ENCODE measurements at places on chromosomes 1 and 21. TPM values are rescaled to one million over a fixed set of nuclear protein-coding genes. Genes with fewer than 3 reads are reported as not detected.
A peak's percentile ranks its signal among the peaks of the same experiment; 100 is the strongest.

ERICH3 gene
- polyA plus RNA-seq = 7.9 TPM

MINDY1 gene
- polyA plus RNA-seq = 46.9 TPM

HMGN1 gene
- polyA plus RNA-seq = 808 TPM

ACOT11 gene
- 12.2 TPM for polyA plus RNA-seq

MIER1 gene
- 41.1 TPM for polyA plus RNA-seq

EBNA1BP2 gene
- polyA plus RNA-seq = 54.9 TPM

CCDC190 gene
- polyA plus RNA-seq = 0.64 TPM

S100A1 gene
- polyA plus RNA-seq = 1.8 TPM

PTPN7 gene
- 1.2 TPM for polyA plus RNA-seq

WNT2B gene
- 4.2 TPM for polyA plus RNA-seq

MAP3K6 gene
- 17.4 TPM for polyA plus RNA-seq

LYPD8 gene
- not detected for polyA plus RNA-seq

CD34 gene
- polyA plus RNA-seq = 146 TPM

DNA sequence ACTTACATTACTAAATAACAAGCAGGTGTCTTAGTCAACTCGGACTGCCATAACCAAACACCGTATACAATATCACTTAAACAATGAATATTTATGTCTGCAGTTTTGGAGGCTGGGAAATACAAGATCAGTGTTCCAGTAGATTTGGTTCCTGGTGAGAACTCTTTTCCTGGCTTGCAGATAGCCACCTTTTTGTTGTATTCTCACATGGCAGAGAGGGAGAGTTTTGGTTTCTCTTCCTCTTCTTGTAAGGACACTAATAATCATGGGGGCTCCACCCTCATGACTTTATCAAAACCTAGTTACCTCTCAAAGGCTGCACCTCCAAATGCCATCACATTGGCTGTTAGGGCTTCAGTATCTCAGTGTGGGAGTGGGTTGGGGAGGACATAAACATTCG, 82.9 kb upstream of the CACYBP start:
- DNase-seq = no peak

- no peak for DNase-seq
Observed at GRCh38 chr1:153203130-153203529, at the start of gene LELP1. LELP1 (plus strand) TSS chr1:153203430; CDS start chr1:153204708, 1,278 bp downstream.

DNA sequence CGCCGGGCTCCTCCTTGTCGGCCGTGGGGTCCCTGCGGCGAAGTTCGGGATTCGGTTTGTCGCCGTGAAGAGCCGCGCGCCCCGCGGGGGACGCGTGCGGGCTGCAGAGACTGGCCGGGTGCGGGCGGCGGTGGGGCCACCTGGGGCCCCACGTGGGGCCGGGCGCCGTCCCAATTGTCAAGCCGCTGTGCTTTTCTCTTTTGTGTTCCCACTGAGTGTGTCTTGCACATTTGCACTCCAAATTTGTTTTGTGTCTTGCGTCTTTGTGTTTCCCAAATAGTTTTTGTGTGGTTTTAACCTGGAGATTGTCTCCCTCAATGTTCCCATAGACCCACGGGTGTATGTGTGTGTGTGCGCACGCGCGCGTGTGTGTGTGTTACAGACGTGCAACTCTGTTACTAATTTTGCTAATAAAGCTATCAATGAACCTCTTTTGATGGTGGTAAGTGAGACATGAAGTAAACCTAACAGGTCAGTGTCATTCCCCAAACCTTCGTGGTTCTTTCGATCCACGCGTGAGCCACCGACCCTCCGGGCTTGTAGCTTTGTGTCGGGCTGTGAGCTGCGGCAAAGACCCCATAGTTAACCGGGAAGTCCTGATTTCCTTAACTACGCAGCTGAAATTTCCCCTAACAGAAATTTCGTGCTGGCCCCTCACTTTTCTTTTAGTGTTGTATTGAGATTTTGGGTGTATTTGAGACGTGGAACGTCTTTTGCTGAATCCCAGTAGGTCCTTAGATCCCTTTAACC, 708 bp downstream of the PRDM2 start:
- DNase-seq = peak; percentile 33

GRCh38 chr1:19317126-19317910, 5.2 kb downstream of the SLC66A1 start:
- no peak for DNase-seq

GRCh38 chr1:97869441-97869840, 51.4 kb downstream of the DPYD start:
- no peak for DNase-seq

DNA sequence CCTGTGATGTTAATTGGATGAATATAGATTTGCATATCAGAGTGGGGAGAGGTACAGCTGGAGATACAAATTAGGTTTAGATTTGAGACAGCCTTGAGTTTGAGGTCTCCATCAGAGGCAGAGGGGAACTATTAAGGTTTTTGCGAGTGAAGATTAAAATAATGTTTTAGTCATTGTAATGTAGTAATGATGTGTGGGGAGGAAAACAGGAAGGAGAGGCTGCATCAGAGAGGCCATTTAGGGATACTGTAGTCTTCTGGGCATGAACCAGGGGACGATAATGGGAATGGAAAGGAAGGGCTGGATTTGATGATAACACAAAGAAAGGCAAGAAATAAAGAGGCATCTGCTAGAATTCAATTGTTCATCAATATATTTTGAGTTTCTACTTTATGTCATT, 9.5 kb downstream of the CD84 start:
- no peak for DNase-seq

DNA sequence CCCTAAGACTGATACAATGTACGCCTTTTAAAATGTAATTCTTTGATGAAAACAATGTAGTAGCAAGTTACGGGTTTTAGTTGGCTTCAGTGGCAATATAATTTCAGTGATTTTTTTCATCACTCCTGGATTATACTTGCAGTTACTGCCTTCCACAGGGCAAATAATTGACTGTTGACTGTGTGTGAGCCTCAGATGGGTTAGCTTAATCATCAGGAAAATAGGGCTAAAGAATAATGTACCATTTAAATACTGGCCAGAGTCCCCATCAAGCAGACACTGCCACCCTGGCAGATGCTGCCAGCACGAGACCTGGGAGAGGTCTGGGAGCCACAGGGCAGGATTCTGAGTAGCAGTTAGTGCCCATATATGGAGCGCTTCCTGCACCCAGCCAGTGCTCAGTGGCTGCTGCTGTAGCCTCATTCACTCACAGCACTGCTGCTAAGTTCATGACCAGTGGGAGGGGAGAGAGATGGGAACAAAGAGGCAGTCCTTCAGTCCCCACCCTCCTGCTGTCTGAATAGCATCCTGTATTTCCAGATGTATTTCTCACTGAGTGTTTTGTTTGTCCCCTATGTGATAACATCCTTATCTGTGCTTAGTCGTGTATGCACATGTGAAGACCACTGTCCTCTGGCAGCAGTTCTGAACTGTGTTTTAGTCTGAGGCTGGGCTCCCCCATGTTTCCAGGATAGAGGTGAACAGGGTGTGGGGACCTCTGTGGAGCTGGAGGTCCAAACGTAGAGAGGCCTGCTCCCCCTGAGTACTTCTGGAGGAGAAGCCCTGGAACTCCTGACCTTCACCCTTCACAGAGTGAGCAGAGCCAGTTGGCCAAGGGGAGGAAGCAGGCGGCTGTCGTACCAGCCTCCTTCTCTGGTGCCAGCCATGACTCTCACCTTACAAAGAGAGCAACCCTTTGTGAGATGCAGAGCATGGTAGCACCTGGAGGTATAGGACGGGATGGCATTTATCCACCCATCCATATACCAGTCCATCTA, 80.4 kb downstream of the ADARB1 start:
- DNase-seq = no peak

DNA sequence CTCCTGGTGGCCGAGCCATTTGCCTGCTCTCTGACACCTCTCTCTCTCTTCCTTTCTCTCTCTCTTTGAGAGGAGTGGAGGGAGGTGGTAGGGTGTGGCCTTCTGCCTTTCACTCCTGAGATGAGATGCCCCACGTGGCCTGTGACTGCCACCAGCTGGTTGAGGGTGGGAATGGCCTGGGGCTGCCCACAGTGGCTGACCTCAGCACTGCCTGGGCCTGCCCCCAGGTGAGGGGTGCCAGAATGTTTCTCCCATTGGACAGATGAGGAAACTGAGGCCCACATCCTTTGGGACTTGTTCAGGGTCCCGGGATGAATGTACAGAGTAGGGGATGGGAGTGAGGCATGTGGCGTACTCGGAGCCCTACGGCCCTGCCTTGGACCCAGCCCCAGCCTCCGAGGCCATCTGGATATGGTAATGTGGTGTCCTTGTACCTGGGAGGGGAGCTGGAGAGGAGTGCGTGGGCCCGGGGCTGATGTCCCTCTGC, 12.7 kb upstream of the C1orf167 start:
- DNase-seq = no peak

- DNase-seq = no peak
Observed at GRCh38 chr21:35162831-35163230, 113.7 kb upstream of the RUNX1 start.

GRCh38 chr1:155062702-155063411, 683 bp upstream of the EFNA4 start:
- no peak for DNase-seq

DNA sequence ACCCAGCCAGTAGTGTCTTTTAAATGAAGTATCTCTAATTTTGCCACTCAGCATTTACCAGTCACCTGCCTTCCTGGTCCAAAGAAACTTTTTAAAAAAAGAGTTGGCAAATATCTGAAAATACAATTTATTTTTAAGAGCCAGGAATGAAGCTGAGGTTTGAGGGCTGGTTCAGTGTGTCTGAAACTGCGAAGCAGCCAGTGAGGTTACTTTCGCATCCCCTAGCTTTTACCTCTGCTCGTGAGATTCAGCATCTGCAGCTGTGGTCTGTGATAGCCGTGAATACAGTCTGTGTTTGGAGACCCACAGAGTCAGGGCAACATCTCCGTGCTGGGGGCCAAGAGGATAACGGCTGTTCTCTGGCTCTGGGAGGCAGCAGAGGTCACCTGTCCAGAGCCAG, 21.3 kb upstream of the KCNAB2 start:
- no peak for DNase-seq

- no peak for DNase-seq
Observed at GRCh38 chr1:236677641-236678235, 8.6 kb upstream of the ACTN2 start.

GRCh38 chr1:237901299-237901934, 10.7 kb upstream of the ZP4 start:
- DNase-seq = peak; percentile 12

GRCh38 chr1:24003331-24003972, 23.3 kb upstream of the SRSF10 start:
- DNase-seq = no peak

GRCh38 chr1:74571493-74571800, 59.0 kb upstream of the LRRC53 start:
- DNase-seq = no peak

DNA sequence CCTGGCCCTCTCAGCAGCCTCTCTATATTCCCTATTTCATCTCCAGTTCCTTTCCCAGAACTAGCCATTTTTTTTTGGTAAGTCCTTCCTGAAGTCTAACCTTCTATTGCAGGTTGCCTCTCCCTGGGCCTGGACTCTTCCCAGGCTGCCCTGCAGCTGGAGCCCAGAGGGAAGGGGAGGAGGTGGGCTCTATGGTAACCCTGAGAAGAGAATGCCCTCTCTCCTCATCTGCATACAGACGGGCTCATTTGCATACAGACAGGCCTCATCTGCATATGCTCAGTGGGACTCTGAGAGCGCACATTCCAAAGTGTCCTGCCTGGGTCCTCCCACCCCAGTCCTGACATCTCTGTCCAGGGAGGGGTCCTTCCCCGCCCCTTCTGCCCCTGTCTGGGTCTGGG, 32.7 kb downstream of the RHBG start:
- no peak for DNase-seq

DNA sequence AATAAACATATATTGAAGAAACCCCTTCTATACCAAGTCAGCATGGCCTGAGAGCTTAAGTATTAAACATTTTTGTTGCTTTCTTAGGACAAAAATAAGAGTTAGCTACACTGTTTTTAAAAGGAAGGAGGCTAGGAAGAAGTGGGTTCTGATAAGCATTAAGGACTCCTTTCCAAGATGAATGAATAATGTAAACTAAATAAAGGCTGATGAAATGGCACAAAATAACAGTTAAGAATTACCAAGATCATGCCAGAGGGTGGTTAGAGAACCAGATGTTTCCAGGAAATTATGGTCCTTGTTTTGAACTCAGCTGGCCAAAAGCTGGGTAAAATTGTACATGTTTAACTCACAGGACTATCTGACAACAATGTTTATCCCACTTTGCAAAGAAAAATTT, 114.1 kb upstream of the ETS2 start:
- DNase-seq = no peak

DNA sequence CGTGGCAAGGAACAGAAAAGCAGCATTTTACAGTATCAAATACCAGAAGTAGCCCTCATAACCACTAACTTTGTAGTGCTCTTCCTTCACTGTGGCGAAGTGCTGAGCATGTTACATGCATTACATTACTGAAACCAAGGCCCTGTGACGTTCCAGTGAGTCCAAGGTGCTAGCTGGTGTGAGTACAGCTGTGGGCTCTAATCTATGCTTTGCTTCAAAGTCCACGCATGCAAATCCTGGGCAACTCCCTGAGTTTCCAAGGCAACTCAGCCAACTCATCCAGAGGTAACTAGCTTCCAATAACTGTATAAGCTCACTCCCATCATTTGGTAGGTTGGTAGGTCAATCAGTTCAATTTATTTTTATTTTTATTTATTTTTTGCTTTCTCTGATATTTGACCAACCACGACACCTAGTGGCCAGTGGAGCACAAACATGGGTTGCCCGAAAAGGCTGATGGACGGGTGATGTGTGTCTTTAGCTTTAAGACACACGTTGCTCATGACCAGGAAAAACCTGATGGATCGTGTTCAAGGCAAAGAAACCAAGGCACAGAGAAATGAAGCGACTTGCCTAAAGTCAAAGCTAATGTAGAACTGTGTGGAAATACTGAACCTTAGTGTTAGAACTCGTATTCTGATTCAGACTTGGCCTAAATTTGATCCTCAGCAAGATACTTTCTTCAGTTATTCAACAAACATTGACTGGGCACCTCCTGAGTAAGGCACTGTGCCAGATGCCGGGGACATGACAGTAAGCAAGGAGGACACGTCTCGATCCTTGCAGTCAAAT, 73.0 kb downstream of the GNG12 start:
- DNase-seq = peak; percentile 50

GRCh38 chr1:38208716-38209632, 162.4 kb upstream of the POU3F1 start:
- DNase-seq = no peak

DNA sequence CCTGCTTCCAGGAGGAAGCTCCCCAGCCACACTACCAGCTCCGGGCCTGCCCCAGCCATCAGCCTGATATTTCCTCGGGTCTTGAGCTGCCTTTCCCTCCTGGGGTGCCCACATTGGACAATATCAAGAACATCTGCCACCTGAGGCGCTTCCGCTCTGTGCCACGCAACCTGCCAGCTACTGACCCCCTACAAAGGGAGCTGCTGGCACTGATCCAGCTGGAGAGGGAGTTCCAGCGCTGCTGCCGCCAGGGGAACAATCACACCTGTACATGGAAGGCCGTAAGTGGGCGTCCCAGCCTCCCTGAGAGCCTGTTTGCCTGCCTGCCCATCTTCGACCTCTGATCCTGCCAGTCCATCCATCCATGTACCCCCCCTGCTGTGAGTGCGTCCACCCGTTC, 3.6 kb downstream of the ECM1 start:
- DNase-seq = no peak
